Nucleus accumbens (tissue), 56 donors: ENCODE measurements at places on chromosomes 6 and 20.

GRCh38 chr20:5893052-5893451 is 57.3 kb downstream of the TRMT6 start:
- no peak for DNase-seq

- DNase-seq: no peak
Observed at GRCh38 chr6:13175087-13175486, 153.2 kb downstream of the TBC1D7 start.

DNA sequence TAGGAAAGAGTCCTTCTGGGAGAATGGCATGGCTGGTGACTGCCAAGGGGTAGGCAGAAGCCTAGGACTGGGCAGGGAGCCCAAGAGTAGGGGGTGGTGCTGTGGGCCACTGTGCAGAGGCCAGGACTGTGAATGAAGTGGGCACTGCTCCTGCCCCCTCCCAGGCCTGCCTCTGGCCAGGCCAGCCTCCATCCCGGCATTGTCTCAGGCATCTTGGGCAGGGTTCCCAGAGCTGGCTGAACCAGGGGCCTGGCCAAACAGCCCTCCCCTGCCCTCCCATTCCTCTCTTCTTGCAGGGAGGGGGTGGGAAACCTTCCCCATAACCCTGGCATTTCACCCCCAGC is 81.6 kb downstream of the MRPL14 start:
- DNase-seq: no peak

- DNase-seq: no peak
Observed at GRCh38 chr6:108407904-108408827, 113.3 kb downstream of the AFG1L start.

- no peak for DNase-seq
Observed at GRCh38 chr6:44650947-44651346, 263.4 kb downstream of the CDC5L start.

- no peak for DNase-seq
Observed at GRCh38 chr6:63440057-63440456, 120.3 kb upstream of the LGSN start.

DNA sequence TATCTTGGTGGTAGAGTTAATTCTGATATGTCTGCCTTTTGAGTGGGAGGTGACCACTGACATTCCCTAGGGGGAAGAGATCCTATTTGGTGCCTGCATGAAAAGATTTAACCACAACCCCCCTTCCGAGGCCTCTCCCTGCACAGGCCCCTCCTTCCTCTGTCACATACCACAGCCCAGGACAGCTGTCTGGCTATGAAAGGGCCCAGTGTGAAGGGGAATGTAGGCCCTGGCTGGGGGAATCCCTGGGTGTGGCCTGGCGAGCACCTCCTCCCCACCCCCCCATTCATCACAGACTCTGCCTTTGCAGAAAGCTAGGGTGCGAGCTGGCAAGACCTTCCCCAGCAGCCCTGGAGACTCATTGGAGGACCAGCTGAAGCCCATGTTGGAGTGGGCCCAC is 27.4 kb upstream of the MAPRE1 start:
- no peak for DNase-seq

GRCh38 chr6:14927398-14927797 is 318.5 kb upstream of the JARID2 start:
- DNase-seq: no peak

- no peak for DNase-seq
Observed at GRCh38 chr20:50953821-50954220, 4.5 kb downstream of the DPM1 start.

DNA sequence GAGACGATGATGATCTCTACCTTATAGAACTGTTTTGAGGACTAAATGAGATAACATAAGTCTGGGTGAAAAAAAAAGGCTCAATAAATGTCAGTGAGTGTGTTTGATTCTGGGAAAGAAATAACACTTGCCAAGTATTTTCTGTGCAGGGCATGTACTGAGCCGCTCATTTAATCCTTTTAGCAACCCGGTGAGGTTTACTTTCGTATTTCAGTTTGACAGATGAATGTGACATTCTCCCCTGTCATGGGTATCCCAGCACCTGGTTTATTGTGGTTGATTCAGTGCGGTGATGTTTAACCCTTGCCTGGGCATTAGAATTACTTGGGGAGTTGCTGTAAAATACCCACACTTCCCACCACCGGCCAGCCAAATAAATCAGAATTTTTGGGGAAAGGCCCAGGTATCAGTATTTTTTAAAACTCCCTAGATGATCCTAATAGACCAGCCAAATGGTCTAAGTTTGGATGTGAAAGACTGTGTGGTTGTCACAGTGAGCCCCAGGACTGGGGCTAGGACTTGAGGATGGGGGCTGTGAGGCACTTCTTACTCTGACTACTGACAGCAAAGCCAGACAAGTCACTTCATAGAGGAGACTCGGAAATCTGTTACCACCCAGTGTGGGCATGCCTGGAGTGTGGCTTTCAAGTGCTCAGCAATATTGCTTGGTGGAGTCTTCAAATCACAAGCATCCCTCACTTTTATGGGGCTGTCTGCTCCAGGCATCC is 100.2 kb upstream of the KCNG1 start:
- no peak for DNase-seq

DNA sequence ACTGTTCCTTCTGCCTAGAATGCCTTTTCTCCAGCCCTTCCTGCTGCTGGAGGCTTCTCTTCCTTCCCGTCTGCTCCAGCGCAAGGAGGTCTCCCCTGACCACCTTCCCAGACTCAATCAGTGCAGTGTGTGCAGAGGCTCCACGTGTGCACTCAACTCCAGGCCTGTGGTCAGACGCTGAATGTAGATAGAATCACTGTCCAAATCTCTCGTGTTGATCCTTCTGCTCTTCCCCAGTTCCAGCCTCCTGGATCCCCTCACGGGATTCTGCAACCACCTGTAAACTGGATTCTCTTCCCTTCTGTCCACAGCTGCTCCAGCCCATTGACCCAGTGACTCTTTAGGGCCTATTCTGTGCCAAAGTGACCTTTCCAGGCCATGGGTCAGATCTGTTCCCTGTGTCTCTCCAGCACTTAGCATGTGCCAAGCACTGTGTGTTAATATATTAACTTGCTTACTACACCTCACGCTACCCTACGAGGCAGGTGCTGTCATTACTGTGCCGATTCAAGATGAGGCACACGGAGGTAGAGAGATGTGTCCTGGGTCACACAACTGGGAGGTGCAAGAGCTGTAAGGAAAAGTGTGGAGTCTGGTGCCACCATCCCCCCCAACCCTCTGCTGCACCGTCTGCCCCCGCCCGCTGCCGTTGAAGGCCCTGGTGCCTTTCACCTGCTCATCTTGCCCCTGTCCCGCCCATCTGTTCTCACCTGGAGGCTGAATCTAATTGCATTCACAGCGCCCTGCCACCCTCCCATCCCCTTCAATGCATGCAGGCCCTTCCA is 112.2 kb downstream of the SULF2 start:
- no peak for DNase-seq

DNA sequence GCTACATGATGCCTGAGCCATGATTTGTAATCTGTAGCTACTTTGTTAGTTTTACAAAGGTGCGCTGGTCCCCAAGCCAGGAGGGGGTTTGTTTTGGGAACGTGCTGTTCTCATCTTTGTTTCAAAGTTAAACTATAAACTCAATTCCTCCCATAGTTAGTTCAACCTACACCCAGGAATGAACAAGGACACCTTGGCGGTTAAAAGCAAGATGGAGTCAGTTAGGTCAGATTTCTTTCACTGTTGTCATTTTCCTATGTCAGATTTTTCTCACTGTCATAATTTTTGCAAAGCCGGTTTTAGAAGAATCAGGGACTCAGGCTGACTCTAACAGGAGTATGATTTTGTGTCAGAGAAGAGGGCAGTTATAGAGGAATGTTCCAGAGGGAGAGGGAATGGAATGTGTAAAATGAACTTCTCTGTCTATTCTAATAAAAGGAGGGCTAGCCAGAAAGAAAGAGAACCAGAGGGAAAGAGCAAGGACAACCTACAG is 2.3 kb upstream of the GMPR start:
- DNase-seq: no peak

DNA sequence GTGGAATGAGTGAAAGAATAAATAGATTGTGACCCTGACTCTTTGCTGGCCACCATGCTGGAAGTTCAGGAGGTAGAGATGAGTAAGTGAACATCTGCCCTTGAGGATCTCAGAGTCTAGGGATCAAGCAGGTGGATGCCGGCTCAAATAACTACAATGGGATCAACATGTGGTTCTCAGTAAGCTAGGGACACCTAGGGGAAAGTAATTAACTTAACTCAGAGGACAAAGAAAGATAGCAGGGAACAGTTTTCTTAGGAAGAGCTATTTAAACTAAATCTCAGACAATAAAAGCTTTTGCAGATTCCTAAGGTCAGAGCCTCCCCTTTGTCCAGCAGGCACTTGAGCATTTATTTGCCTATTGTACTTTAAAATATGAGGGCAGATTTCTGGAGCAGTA is 29.1 kb downstream of the SLC13A3 start:
- DNase-seq: no peak

- no peak for DNase-seq
Observed at GRCh38 chr6:131532580-131533039, 40.4 kb upstream of the ARG1 start.

DNA sequence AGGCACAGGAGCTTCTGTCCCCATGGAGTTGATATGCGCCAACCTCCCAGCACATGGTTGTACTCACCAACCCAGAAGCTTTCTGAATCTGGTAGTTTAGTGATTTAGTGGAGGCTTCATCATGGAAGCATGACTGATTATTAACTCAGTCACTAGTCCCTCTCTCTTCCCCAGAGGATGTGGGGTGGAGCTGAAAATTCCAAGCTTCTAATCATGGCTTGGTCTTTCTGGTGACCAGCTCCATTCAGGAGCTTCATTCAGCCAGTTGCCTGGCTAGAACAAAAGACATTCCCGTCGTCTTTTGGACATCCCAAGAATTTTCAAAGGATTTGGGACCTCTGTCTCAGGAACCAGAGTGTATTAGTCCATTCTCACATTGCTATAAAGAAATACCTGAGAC is 13.3 kb upstream of the SMIM13 start:
- DNase-seq: no peak

DNA sequence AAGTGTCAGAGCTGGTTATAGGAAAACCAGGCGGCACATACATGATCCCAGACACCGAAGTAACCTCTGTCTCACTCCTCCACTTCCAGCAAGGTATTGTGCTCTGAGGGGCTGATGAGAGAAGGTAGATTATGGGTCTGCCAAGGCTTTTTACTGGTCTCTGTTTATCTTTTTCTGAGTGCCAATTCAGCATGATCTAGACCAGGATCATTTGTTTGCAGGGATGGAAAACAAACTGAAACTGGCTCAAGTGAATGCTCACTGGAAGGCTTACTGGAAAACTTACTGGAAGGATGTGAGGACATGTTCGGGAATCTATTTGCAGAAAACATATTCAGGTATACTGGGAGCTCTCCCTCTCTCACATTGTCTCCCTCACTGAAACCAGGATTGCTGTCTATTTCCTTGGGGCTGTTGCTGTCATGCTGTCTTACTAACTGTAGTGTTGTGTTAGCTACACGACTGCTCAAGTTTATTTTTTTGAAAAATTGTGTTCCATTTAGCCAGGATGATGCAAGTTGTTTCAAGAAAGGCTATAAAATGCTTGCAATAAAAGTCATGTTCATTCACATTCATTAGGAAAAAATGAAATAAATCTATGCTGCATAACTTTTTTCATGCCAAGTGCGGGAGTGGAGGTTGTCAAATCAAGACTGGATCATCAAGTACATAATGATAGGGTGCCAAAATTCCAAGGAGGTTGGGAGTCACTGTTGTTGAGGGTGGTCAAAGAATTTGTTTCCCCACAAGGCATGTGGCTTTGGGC is 37.0 kb downstream of the KLHL31 start:
- no peak for DNase-seq

DNA sequence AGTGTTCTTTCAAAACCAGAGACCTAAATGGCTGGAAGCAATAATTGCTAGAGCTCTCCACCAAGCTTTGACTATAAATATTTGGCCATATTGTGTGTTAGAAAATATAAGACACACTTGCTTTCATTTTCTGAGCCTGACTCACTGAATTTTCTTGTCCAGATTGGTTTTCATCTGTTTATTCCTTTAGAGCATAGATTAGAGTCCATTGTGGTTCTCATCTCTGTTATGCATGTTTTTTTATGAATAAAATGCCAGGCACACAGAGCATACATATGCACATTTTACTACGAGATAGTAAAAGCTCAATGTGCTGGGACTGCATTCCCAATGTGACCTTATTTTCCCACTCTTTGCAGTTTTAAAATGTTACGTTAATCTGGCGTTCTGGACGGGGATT is 115.3 kb upstream of the MLIP start:
- DNase-seq: no peak

- DNase-seq: no peak
Observed at GRCh38 chr6:87798393-87799278, 96.6 kb upstream of the AKIRIN2 start.

DNA sequence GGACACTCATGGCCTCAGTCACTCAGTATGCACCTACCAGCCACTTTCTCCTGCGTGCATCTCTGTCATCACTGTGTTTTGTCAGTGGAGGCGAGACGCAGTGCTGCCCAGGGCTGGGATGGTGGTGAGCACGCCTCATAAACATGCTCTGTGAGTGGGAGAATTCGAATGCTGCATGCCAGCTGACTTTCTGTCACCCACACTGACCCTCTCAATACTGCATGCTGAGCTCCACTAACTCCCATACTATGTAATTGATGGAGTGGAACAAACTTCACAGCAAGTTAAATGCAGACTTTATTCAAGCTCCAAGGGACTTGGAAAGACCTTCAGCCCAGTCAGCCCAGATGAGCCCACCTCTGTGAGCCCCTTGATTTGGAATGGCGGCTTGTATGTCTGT is 22.7 kb upstream of the GGTLC1 start:
- no peak for DNase-seq
